ENCODE measurements at places on chromosomes 12 and 14. TPM values are rescaled to one million over a fixed set of nuclear protein-coding genes. Genes with fewer than 3 reads are reported as not detected.

The CMTM5 gene
- total RNA-seq: not detected

The CLEC14A gene
- not detected for total RNA-seq

The PLCZ1 gene
- total RNA-seq: not detected

The PRMT5 gene
- total RNA-seq: 38.6 TPM

The IL23A gene
- total RNA-seq: 1.8 TPM

The FAM222A gene
- 4.2 TPM for total RNA-seq

The MLXIP gene
- 5.4 TPM for total RNA-seq
